ENCODE measurements at places on chromosomes 3 and 15.

GRCh38 chr3:126543457-126544061 lies 15.2 kb downstream of the C3orf22 start:
- DNase-seq, result no peak

- DNase-seq, result no peak
Measured at GRCh38 chr15:87746333-87746732, 510.2 kb downstream of the NTRK3 start.

- DNase-seq, result no peak
Measured at GRCh38 chr3:12440927-12441714, 43.2 kb upstream of the TSEN2 start.

DNA sequence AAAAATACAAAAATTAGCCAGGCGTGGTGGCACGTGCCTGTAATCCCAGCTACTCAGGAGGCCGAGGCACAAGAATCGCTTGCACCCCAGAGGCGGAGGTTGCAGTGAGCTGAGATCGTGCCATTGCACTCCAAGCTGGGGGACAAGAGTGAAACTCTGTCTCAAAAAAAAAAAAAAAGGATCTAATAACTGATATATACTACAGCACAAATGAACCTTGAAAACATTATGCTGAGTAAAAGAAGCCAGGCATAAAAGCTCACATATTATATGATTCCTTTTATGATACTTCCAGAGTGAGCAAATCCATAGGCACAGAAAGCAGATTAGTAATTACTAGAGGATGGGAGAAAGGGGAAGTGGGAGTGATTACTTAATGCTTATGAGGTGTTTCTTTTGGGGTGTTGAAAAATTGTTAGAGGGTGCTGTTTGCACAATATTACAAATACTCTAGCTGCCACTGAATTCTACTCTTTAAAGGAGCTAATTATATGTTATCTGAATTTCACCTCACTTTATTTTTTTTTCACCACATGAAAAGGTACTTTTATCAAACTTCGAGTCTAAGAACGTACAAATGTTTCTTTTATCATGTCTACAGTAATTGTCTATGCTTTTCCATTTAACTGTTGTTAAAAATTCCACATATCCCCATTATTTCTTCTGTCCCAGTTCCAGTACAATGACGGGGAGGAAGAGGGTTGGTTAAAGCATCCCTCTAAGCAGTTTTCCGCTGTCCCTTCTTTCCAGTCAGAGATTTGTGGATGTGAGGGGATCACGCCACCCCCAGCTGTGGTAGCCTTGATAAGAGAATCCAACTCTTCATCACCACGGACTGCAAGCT lies 77.7 kb upstream of the FAM174B start:
- no peak for DNase-seq

GRCh38 chr3:77139624-77140023 lies 99.7 kb downstream of the ROBO2 start:
- DNase-seq, result no peak

DNA sequence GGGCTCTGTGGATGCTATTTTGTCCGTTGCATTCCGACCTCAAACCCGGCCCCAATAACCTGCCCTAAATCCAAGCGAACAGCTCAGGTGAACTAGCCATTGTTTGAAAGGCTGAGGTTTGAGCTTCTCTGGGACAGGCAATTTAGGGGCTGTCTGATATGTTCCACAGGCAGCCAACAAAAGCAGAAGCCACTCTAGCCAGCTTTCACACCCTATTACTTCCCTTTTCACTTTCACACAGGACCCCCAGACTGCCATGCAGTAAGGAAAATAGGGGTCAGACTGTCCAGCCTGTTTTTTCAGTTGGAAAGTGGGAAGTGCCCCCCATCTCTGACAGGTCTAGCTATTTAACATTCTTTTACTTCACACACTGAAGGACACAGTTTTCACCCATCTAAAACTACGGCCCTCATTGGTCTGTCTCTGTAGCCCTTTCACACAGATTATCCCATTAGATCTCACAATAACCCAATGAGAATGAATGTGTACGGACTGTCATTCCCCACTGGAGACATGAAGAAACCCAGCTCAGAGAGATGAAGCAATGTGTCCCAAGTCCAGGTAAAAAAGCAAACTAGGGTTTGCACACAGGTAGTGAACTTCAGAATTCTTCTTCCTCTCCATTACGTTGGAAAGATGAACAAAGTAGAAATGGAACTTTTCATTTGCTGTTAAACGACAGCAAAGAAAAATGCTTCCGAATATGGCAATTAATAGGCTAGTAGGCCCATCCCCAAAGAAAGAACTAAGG lies 1.9 kb downstream of the CCDC12 start:
- no peak for DNase-seq

- DNase-seq, result no peak
Measured at GRCh38 chr3:102258666-102259227, 176.1 kb upstream of the ZPLD1 start.

- DNase-seq, result no peak
Measured at GRCh38 chr3:184290331-184290730, 8.7 kb upstream of the PSMD2 start.

DNA sequence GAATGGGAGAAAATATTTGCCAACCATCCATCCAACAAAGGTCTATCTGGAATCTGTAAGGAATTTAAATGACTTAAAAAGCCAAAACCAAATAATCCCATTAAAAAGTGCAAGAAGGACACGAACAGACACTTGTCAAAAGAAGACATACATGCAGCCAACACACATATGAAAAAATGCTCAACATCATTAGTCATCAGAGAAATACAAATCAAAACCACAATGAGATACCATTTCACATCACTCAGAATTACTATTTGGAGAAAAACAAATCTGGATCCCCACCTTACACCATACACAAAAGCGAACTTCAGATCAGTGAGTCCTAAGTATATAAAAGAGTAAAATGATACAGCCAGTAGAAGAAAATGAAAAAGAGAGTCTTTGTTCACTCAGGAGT lies 58.6 kb upstream of the MNS1 start:
- no peak for DNase-seq

DNA sequence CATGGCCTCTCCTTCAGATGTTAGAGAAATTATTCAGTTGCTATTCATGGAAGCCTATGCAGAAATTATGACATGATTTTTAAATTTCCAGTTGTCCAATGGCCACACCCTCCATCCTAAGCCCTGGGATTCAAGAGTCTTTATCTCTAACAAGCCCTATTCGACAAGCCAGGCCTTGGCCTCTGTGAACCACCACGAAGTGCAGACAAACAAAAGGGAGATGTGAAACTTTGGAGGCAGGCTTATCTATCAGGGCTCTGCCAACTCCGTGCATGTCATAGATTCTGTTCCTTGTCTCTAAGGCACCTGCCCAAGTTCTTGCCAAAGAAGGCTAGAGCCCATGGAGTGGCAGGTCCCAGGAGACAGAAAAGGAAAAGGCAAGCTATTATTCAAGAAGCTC lies 212.4 kb upstream of the ADAMTS9 start:
- no peak for DNase-seq

DNA sequence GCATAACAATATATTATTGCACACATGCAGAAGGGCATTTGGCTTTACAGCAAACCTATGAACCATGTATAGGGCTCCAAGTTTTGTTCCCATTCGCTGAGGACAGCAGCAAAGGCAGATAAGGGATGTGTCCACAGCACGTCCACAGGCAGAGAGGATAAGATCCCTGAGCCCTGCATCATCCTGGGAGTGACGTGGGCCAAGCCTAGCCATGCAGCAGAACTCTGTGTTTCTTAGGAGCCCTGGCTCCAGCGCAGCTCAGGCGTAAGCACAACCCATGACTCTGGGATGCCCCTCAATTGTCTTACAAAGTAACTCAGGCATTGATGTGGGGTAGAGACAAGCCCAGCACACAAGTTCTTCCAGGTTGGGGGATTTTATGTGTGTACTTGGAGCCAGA lies 194.3 kb upstream of the CTDSPL start:
- DNase-seq, result no peak

- no peak for DNase-seq
Measured at GRCh38 chr3:159186581-159186980, 384.7 kb downstream of the MFSD1 start.

- no peak for DNase-seq
Measured at GRCh38 chr3:30042274-30042859, 564.0 kb upstream of the TGFBR2 start.

DNA sequence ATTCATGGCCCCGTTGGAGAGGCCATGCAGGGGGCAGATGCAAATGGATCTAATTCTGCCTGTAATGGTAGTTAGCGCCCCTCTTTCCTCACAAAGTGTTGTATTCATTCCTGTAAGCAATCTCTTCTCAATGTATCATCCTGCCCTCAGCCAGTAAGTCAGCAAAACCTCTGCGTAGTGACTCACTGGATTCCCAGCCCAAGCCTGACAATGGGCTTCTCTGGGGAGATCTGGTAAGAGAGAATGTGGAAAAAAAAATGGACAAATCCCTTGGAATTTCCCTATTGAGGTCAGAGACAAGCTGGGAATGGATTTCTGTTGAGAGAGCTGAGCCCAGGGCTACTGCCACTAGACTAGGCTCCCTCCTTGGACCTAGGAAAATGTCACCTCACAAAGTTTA lies 25.4 kb downstream of the ADPGK start:
- DNase-seq, result no peak

DNA sequence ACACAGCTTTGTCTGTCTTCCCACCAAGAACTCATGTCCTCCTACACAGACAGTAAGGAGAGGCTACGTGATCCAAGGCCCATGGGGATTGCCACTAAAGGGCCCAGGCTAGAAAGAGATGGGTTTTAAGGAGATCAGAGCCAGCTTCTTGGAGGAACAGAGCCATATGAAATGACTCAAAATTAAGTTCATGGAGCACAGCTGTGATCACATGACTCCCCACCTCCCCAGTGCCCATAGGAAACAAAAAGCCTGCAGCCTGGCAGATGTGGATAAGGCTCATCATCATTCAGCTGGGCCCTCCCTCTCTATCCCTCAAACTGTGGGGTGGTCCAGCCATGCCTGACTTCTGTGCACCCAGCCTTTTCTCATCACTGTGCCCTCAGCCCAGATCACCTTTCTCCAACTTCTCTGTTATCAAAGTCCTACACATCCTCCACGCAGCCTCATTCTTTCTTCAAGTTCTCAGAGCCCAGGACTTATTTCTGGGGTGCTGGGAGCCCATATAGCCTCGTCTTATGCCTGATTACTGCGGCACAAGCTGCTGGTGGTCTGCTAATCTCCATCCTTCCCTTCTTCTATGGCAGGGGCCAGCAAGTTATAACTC lies 137.6 kb downstream of the SMAD6 start:
- DNase-seq, result no peak

- DNase-seq, result no peak
Measured at GRCh38 chr3:138066383-138066782, 49.0 kb downstream of the DZIP1L start.

- DNase-seq, result no peak
Measured at GRCh38 chr3:194462936-194463335, 23.9 kb downstream of the ATP13A3 start.

DNA sequence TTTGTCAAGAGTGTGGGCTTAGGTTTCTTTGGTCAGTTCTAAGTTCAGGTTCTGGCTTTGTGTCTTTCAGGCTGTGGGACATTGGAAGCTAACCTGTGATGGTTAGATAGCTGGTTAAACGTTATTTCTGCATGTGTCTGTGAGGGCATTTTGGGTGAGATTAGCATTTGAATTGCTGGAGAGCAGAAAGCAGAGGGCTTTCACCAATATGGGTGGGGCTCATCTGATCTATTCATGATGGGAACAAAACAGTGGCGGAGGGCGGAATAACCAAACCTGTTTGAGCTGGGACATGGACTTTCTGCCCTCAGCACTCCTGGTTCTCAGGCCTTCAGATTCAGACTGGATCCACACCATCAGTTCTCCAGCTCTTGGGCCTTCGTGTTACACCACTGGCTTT lies 195.4 kb downstream of the KLF13 start:
- DNase-seq, result no peak

DNA sequence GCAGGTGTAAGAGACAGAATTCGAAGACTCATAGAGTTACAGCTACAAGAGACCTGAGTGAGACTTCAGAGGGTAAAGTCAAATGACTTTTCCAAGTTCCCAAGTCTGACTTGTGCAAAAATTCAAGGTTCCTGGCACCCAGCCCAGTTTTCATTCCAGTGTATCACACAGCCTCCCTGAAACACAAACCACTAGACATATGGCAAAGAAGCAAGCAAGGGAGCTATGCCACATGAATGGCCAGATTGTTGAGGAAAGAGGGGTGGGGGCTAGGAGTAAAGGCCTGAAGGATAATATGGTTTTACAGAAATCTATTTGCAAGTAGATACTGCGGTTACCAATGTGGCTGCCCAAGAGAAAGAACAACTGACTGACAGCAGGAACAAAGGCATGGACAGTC lies 301.2 kb downstream of the MECOM start:
- DNase-seq, result no peak

DNA sequence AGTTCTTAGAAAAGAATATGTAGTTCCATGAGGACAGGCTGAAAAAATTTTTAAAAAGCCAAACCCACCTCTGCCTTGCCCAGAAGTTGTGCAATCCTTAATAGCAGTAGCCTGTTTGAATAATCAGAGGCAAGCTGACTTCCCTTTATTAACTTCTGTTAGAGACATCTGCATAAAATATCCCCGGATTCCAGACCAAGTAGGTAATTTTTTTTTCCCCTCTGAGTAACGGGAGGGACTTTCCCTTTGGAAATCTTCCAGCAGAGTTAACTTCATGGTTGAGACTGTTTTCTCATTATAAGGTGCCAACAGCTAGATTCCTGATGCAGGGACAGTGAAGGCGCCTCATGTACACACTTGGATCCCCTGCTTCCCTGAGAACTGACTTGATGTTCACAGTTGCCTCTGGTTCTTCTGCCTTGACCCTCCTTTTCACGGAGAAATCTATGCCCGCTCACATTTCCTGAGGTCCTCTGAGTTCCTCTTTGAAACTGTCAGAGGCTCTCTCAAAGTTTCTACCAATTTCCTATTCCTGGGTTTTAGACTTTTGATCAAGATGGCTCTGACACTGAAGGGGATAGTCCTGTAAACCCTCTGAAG lies 227.6 kb upstream of the BHLHE40 start:
- DNase-seq, result no peak

- no peak for DNase-seq
Measured at GRCh38 chr3:3847994-3848922, 49.0 kb downstream of the LRRN1 start.

GRCh38 chr3:184231671-184232070 lies 2.3 kb downstream of the VWA5B2 start:
- no peak for DNase-seq

DNA sequence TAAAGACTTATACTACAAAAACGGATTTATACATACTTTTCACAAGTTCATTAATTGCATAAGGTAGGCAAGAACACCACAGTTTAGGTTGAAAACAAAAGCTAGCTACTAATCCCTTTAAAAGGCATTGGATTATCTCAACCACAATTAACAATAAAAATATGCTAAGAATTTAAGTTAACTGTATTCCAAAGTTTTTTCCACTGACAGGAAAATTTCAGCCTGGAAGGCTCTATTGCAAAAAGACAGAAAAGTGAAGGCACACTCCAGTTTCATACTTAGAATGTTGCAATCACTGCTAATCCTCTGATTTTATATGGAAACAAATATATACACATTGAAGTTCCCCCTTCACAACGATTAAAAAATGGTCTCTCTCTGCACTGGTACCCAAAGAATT lies 71.5 kb downstream of the TJP1 start:
- no peak for DNase-seq

All from stimulated activated CD4-positive, alpha-beta T cell treated with anti-CD3 and anti-CD28 coated beads, Interleukin-15, amount 100 ng/mL, for 1 hour (primary cell).